Cardiac septum (tissue), 1 donor: ENCODE measurements at places on chromosomes 4 and X. TPM values are rescaled to one million over a fixed set of nuclear protein-coding genes. Genes with fewer than 3 reads are reported as not detected.

The PHOX2B gene
- not detected for total RNA-seq

DNA sequence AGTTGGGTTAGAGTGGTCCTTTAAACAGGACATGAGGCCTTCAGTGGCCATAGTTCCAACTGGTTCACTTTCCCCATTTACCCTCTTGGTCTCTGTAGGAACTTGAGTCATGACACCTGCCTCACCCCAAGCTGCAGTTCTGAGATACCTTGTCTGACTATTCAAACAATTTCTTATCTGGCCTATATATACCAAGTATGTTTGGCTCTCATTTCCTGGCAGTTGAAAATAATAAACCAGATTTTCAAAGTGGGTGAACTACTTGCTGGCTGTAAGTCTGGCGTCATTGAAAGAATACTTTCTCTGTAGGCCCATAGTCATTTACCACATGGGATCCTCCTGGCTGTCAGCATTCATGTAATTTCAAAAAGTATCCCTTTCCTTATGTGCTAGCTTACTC lies 228.8 kb downstream of the SHROOM3 start:
- DNase-seq = no peak

The SPANXN5 gene
- not detected for total RNA-seq

- no peak for DNase-seq
These were observed 176.5 kb downstream of the GPM6A start for GRCh38 chr4:175635546-175635945.

The ADAMTS3 gene
- total RNA-seq = 0.75 TPM

DNA sequence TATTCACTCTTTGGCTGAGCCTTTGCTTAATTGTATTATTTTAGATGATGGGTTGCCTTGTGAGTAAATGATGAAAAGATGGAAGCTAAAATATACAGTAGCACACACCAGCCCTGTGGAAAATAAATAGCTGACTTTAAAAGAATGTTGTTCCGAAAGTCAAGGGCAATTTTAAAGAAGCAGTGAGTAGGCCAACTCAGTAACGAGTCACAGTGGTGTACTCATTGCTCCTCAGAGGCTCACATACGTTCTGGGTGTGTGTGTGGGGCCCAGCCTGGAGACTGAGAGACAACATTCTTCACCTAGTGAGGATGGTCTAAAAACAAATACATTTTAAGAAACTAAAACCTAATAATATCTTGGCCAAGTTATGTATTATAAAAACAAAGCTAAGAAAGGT lies 640.3 kb downstream of the TRIML1 start:
- DNase-seq = no peak

GRCh38 chr4:3716631-3717235 lies 49.5 kb upstream of the ADRA2C start:
- no peak for DNase-seq

- no peak for DNase-seq
These were observed 13.3 kb upstream of the CDKL2 start for GRCh38 chr4:75643651-75644050.

DNA sequence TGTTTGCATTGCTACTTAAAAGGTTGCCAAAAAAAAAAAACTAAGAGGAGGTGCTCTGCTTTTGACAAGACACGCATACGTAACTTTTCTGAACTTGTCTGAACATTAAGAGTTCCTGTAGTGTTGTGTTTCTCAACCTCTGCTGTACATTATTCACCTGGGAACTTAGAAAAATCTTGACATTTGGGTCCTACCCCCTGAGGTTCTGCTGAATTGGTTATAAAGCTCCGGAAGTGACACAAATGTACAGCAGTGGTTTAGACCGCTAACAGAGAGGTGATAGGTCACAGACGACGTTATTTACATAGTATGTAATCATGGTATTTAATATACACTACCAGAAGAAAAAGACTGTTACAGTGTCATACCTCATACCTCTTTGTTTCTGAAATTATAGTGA lies 61.1 kb downstream of the CPEB2 start:
- DNase-seq = no peak

- DNase-seq = no peak
These were observed 62.6 kb downstream of the MMRN1 start for GRCh38 chr4:89957046-89957926.

GRCh38 chr4:163878336-163879121 lies 384.0 kb downstream of the TMA16 start:
- DNase-seq = no peak

The CDS1 gene
- not detected for total RNA-seq

DNA sequence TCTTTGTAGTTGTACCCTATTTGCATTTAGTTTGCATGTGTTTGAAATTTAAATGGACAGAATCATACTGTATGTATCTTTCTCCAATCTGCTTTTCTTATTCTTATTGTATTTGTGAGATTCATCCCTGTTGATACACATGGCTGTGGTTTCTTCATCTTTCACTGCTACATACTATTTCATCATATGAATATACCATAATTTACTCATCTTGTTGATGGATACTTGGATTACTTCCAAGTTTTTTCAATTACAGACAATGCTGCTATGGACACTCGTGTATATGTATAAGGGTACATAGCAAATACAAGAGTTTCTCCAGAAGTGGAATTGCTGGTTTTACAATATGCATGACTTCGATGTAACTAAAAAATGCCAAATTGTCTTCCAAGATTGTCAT lies 11.8 kb upstream of the KLHL8 start:
- no peak for DNase-seq

DNA sequence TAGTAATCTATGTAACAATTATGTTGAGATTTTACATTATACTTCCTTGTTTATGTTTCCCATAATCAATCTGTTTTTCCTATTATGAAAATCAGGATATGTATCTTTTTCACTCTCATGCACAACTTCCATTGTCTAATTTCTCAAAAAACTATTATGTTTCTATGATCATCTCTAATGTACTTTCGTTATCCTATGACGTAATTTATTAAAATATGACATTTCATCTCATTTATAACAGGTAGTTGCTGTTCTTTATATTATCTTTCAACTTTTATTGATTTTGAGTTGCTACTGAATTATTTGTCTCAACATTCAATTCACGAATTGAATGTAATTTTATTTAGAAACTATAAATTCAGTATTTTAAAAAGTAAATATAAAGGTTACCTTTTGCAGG lies 100.8 kb upstream of the MAGEB18 start:
- no peak for DNase-seq

- DNase-seq = peak; percentile 70
These were observed 65.4 kb upstream of the NKX1-1 start for GRCh38 chr4:1471443-1472147.

- no peak for DNase-seq
These were observed 48.3 kb downstream of the MTHFD2L start for GRCh38 chr4:74206088-74206825.

- no peak for DNase-seq
These were observed 71.1 kb downstream of the DCLK2 start for GRCh38 chr4:150149381-150149780.

The ARHGEF6 gene
- 51.3 TPM for total RNA-seq

The GLRA2 gene
- total RNA-seq = not detected

The NAP1L2 gene
- total RNA-seq = 10.7 TPM

The FDCSP gene
- not detected for total RNA-seq

- no peak for DNase-seq
These were observed 390.8 kb downstream of the ADGRL3 start for GRCh38 chr4:61590881-61591280.

- DNase-seq = no peak
These were observed 100.1 kb downstream of the LCORL start for GRCh38 chr4:17921451-17921850.

The PPBP gene
- 1.9 TPM for total RNA-seq

- no peak for DNase-seq
These were observed 132.0 kb upstream of the MED14 start for GRCh38 chrX:40867352-40867751.

- DNase-seq = no peak
These were observed 68.4 kb downstream of the ARHGEF38 start for GRCh38 chr4:105620640-105621323.

DNA sequence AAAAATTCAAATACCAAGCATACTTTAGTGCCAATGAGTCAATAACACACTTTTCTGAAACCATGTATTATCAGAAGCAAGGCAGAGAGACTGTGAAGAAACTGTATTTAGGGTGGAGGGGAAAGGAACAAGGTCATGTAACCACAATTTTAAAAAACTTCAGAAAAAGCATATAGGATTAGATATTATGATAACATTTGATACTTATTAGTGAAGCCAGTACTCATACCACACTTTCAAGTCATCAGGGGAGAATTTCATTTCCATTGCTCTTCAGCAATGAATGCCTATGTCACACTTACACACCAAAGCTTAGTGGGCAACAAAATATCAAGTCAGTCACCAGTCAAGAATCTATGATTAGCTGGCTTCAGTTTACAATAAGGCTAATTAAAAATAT lies 602.2 kb downstream of the IL15 start:
- no peak for DNase-seq

- no peak for DNase-seq
These were observed 49.8 kb upstream of the HSD17B10 start for GRCh38 chrX:53483838-53484405.

GRCh38 chr4:3529363-3529762 lies 2.9 kb downstream of the LRPAP1 start:
- DNase-seq = peak; percentile 87

GRCh38 chr4:66639361-66639760 lies 905.9 kb downstream of the CENPC start:
- no peak for DNase-seq

GRCh38 chr4:26727844-26728243 lies 132.8 kb upstream of the STIM2 start:
- DNase-seq = no peak

The GUCY1A1 gene
- total RNA-seq = 40.5 TPM

GRCh38 chr4:176949029-176949428 lies 156.3 kb upstream of the VEGFC start:
- no peak for DNase-seq

DNA sequence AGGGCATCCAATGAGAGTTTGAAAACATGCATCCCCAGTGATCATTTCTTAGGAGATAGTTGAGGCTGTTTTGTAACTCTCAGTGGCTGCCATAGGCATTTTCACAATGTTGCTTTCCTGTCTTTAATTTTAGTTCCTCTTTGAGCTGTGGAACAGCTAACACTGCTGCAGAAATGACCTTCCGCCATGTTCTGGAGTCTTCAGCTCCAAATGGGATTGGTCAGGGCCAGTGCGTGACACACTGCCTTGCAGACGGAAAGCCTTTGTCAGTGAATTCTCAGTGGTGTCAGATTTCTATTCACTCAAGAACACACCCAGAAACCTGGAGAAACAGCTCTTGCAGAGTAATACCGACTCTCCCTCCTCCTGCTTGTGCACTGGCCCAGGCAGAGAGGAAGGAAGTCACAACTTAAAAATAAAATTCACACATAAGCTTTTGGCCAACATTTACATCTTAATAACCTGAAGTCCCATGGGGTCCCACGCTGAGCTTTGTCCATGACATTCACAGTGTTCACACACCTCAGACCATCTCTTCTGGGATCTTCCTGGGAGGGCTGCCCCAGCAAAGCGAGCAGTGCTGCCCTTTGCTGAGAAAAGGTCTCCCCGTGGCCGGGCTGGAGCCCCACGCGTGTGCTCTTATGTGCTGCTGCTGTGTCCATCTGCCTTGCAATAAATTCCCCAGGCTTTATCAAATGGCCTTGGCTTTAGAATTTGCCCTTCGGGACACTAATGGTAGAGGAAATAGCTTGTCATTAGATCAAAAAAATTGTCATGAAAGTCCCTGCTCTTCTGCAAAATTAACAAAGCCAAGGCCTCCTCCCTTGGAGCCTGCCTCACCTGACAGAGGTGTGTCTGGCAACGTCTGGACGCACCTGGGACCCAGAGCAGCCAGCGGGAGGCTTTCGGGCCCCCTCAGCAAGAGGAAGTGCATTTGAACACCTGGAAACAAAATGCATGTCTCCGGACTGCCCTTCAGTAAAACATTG lies 126.8 kb downstream of the IRF2 start:
- no peak for DNase-seq

- peak; percentile 77 for DNase-seq
These were observed 121.7 kb upstream of the CXXC4 start for GRCh38 chr4:104616401-104616820.

The MAGEA1 gene
- not detected for total RNA-seq

DNA sequence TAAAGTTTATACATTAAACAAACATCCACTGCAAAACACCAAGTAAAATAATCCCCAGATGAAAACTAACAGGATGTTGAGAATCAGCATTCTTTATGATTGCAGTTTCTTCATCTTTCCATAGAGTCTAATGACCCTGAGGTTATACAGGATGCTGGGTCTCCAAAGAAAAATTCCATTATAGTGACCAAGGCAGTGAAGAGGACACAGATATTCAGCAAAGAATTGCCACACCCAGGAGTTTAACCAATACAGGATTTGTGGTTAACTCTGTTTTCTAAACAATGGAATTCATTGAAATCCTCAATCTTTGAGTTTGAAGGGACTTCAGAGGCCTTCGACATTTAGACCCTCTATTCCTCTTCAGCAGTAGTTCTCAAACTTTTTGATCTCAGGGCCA lies 76.2 kb upstream of the ESX1 start:
- DNase-seq = no peak

DNA sequence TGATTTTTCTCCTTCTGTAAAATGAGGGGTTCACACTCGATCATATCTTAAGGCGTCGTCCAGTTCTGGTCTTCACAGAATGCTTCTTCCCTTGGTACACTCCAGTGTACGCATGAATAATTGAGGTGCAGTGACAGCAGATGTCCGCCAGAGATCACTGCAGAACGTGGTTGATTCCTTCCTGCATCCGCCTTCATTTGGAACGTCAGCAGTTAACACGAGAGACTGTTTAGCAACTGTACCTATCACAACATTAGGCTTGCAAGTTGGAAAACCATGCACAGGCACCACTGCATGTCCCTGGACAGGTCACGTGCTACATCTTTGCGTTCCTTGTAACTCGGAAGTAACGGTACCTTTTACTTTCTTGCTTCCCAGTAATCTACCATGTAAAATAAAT lies 66.0 kb upstream of the GEMIN8 start:
- no peak for DNase-seq
